ENCODE measurements at places on chromosomes 12 and 14.

DNA sequence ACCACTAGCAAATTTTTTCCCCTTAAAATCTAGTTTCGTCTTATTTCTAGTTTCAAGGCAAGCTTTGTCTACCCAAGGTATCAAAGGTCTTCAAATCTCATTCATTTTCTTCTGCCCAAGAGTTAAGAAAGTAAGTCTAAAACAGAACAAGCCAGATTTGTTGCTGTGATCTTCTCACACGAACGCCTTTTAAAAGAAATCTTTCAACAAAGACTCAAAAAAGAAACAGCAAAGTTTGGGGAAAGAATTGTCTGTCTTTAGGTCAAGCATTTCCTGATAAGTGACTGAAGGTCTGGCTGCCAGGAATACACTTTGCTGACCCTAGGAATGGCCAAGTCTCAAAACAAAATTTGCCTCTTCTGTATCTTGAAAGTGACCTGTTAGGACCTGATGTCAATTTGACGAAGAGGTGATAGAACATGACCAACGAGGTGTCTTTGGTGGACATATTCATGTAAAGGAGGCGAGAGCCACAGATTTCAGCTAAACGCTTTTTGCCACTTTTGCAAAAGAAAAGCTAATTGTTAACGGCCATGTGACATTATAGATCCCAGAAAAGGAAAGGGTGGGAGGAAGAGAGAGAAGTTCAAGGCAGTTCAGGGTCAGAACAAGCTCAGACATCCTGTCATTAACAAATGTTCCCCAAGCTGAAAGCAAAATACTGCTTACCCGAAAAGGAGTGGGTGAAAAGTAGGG lies 1.7 kb downstream of the CDK17 start:
- DNase-seq = no peak

GRCh38 chr14:59244581-59244980 lies 56.1 kb downstream of the DAAM1 start:
- no peak for DNase-seq

GRCh38 chr12:87676731-87677130 lies 352.5 kb downstream of the C12orf50 start:
- no peak for DNase-seq

DNA sequence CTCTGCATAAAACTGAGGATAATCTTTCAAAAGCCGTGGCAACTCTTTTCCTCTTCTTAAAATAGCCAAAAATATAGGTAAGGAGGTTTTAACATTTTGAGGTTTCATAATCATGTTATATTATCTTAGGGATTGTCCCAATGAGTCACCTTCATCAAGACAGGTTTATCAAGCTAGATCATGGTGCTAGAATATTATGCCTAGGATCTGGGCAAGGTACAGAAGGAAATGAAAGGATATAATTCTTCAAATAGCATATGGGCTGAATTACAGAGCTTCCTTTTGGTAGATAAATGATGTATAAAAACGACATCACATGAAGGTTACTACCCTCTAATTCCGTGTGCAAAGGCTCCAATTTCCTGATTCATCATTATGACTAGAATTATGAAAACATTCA lies 28.6 kb upstream of the TBC1D15 start:
- DNase-seq = no peak

DNA sequence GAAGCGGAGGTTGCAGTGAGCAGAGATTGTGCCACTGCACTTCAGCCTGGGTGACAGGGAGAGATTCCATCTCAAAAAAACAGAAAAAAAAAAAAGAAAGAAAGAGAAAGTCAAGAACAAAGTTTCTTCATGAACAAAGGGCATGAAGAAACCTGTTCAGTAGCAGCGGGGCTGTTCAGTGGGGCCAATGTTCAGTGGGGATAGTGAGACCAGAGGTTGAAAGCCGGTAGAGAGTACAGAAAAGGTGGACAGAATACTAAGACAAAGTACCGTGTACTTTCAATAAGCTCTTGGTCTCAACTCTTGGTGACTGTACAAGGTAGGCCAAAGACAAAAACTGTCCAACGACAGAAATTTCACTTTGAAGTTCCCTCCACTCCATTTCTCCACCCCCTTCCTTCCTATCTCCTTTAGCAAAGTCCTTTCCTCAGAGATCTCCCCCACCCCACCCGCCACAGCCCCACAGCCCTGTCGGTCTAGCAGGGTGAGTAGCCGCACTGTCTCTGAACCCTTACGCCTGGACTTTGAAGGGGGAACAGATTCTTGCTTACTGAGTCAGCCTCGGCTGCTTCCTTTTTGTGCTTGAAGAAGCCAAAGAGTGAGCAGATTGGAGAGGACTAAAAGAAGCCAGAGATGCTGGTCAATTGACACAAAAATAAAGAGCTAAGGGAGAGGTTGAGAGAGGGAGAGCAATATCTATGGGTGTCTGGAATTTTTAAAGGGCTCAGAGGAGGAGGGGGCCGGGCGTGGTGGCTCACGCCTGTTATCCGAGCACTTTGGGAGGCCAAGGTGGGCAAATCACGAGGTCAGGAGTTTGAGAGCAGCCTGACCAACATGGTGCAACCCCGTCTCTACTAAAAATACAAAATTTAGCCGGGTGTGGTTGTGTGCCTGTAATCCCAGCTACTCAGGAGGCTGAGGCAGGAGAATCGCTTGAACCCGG lies 44.2 kb upstream of the FOS start:
- DNase-seq = no peak

GRCh38 chr14:63435838-63436237 lies 107.3 kb downstream of the PPP2R5E start:
- no peak for DNase-seq

GRCh38 chr14:105065280-105066228 lies at the start of gene GPR132:
TSS of gene GPR132 (minus strand) at chr14:105065430. CDS start at chr14:105055420, 10,010 bp downstream.
- peak; percentile 80 for DNase-seq

DNA sequence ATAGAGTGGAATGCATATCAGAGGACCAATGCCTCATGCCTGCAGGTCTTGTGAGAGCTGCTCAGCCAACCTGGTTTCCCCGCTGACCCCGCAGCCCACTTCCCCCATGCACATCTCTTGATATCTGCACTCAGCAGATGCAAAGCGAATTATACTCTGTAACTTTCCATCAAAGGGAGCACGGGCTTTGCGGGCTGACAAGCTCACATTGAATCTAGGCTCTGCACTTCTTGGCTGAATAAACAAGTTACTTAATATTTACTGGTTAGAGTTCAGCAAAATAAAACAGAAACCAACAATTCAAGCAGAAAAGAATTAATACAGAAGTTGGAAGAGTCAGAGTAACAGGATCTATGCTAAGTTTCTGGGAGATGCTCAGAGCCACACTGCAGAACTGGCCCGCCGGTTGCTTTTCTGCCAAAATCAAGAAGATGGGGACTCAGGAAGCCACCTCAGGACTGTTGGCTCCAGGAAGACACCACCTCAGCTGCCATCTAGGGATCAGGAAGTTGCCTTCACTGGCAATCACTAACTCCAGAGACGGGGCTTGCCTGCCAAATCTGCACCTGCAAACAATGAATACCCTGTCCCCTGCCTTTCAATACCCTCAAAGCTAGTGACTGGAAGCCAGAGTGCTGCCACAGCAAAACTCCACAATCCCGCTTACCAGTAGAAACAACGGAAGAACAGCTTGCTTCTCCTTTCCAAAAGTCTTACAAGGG lies 46.5 kb downstream of the NR1H4 start:
- DNase-seq = no peak

DNA sequence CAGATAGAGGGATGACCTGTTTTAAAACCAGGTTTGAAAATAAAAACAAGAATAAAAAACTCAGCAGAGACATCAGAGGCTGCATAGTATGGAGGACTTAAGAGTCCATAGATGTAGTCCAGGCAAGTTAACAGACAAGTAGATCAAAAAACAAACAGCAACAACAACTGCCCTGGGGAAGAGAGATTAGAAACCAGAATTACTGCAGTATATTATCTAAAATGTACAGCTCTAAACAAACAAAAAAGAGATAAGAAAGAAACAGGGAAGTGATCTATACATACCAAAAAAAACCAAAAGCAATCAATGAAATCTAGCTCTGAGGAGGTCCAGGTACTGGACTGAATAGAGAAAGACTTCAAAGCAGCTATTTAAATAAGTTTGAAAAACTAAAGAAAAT lies 48.8 kb downstream of the ACSM4 start:
- no peak for DNase-seq

DNA sequence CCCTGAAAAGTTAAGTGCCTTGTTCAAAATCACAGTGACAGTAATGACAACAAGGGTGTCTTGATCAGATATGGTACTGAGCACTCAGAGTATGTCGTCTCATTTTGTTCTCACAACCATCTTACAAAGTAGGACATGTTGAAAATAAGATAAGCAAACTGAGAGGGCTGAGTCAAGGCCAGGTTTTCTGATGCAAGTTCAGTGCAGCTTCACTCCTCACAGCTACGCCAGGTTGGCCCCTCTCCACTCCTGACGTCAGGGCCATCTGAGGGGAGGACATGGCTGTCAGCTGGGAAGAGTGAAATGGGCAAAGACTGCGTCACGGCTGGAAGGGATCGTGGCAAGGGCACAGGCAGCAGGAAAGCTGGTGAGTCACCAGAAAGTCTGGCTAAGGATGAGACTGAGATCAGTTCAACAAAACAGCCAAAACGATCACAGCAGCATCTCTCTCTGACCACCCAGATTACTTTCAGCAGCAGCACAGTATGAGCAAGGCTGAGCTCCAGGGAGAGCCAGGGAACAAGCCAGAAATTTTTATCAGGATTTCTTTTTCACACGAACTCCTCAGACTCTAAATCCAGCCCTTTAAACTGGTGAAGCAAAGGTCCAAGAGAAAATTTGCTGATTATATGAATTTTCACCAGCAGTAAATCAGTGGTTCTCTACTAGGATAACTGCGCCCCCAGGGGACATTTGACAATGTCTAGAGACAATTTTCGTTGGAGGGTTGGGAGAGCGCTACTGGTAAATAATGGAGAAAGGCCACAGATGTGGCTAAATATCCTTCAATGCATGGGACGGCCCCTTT lies 297.9 kb upstream of the AMIGO2 start:
- DNase-seq = no peak

DNA sequence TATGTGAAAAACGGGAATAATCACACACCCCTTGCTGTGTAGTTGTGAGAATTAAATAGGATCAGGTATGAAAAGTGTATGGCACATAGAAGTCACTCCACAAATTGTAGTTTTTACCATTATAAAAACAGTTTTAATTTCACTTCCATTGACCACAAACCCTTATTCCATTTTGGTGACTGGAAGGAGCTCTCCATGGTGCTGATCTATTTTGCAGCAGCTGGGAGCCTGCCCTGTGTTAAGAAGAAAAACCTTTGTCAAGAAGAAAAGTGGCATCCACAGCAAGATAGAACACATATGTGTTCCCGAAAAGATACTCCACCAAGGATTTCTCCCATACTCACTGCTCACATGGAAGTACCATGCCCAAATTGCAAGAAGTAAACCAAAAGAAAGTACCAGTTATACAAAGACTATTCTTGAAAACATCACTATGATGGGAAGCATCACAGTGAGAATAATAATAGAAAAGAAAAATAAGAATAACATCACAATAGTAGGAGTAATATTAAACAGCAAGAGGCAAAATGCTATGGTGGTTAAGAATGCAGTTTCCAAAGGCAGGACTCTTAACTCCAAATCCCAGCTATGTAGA lies 58.7 kb downstream of the TUNAR start:
- no peak for DNase-seq

- DNase-seq = no peak
Measured at GRCh38 chr12:121804417-121805111, 755 bp downstream of the SETD1B start.

DNA sequence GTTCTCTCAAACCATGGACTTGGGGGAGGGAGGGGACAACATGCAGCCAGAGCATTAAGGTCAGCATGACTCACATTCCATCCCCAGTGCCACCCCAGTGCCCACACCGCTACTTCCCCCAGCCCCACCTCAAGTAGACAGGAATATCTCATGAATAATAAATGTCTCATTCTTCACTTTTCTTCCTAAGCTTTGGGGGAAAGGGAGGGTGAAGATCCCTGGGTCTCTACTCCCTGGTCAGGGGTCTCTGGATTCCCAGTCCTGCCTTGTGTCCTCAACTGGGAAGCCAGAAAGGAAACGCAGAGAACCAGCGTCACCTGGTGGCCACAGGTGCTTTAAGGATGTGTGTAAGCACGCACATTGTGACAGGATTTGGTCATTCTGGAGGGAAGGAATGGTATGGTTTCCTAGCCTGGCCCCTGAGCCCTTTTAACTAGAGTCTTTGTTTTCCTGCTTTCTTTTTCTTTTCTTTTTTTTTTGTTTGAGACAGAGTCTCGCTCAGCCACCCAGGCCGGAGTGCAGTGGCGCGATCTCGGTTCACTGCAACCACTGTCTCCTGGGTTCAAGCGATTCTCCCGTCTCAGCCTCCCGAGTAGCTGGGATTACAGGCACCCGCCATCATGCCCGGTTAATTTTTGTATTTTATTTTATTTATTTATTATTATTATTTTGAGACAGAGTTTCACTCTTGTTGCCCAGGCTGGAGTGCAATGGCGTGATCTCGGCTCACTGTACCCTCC lies 3.4 kb downstream of the GPR84 start:
- DNase-seq = peak; percentile 23

DNA sequence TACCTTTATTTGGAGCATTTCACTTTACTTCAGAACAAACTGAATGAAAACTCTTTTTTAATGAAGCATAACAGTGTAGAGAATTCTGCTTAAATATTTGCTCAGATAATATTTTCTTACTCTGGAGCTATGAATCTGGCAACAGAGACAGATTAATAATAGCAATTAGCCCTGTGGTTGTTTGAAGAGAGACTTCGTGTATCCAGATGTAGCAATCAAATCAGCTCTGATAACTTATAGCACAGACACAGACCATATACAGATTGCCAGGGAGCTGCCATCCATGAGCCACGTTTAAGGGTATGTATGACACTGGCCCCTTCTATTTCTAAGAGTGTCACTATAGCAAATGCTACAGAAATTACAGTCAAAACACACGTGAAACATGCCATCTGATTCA lies 146.6 kb downstream of the EXOC5 start:
- DNase-seq = no peak

DNA sequence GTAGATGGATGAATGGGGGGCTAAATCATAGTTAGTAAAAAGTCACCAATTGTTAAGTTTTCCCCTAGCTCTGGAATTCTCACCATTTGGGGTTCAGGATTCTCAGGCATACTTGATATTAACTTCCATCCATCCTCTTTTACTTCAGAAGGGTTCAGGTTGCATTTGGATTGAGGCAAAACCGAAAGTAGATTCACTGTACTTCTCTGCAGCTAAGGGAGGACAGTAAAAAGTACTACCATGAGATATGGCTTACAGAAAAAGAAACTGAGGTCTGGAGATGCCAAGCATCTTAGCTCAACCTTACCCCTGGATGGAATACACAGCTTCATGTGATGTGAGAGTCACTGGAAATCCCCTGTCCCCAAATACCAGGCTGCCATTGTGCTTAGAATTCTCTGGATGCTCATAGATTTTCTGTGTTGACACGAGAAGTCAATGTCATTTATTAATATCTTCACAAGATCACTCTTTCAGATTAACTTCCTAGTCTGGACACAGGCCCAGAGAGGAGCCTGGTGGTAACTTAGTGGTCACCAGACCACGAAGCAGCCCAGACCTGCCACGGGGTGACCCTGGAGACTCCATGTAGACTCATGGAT lies 87.1 kb downstream of the SSPN start:
- DNase-seq = no peak

GRCh38 chr12:18703321-18703720 lies 34.5 kb downstream of the PLCZ1 start:
- no peak for DNase-seq
